ENCODE measurements at places on chromosomes 12 and 14.
A peak's percentile ranks its signal among the peaks of the same experiment; 100 is the strongest.

DNA sequence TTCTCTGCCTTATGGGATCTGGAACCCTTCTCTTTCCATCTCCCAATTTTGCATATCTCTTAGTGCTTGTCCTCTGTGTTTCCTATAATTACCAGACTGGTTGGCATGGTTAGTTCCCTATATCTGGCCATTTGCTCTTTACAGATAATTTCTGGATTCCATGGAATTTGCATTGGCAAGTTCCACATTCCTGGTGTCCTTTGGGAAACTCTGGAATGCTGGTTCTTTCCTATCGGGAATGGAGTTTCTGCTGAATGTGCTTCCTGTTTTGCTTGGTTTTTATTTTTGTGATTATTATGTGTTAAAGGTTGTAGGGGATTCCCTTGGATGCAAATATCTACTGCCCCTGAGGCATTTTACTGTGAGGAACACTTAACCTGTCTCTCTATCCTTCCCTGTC, 193.0 kb upstream of the BTG1 start:
- no peak for DNase-seq

GRCh38 chr12:39587225-39587624, 32.4 kb downstream of the ABCD2 start:
- DNase-seq, result no peak

GRCh38 chr12:57096099-57096572, 7.2 kb downstream of the NAB2 start:
- DNase-seq, result no peak

DNA sequence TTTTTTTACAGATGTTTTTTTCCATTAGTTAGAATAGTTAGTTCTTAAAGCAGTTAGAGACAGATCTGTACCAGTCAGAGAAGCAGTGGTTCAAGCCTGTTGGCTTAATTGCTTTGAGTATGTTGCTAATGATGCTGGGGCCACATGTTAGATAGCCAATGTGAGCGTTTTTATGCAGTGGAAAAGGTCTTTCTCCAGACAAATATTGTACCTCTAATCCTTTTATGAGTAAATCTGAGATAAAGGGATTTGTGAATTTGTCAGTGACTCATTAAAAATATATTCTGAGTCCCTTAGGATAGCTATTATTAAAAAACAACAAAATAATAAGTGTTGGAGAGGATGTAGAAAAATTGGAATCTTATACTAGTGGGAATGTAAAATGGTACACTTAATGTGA, 154.2 kb downstream of the MSRB3 start:
- no peak for DNase-seq

- DNase-seq, result no peak
These were observed 1.6 kb upstream of the PTPRB start for GRCh38 chr12:70638639-70639360.

GRCh38 chr14:68246074-68246785, 426.7 kb downstream of the RAD51B start:
- no peak for DNase-seq

DNA sequence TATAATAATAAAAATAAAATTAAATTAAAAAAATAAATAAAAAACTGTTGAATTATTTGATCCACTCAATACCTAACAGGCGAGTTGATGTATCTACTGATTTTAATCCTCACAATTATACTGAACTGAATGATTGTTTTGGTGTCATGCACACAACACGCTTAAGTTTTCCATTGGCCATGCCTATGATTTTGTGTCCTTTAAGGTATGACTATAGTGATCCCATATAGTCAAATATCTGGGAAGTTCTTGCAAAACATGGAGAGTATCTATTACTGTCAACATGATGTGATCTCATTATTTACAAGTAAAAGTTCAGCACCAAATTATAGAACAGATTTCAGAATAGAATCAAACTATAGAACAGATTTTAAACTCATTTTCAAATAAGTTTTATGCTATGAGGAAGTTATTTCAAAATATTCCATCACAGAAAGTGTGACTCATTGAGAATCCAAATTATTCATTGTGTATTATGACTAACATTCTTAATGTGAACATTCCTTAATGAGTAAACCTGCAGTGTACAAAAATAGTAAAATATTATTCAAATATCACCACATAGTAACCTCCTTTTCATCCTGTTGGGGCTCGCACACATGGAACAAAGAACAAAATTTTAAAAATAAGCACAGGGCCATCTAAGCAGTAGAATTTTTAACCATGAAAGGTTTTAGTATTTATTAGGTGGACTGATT, 190.4 kb downstream of the SLC25A21 start:
- no peak for DNase-seq

DNA sequence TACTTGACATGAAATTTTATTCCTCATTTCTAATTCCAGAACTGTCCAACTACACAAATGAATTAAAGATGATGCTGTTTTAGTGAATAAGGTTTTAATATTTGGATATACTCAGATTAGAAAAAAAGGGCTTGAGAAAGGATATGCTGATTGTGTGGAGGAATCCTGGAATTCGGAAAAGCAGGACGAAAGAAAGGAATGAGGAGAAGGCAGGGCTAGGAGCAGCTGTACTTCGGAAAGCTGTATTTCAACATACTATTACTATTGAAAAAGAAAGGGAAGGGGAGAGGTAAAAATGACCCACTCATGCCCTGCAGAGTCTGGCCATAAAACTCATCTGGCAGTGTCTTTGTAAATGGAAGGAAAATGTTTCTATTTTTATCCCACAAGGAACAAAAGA, 63.1 kb upstream of the PLBD1 start:
- DNase-seq, result no peak

DNA sequence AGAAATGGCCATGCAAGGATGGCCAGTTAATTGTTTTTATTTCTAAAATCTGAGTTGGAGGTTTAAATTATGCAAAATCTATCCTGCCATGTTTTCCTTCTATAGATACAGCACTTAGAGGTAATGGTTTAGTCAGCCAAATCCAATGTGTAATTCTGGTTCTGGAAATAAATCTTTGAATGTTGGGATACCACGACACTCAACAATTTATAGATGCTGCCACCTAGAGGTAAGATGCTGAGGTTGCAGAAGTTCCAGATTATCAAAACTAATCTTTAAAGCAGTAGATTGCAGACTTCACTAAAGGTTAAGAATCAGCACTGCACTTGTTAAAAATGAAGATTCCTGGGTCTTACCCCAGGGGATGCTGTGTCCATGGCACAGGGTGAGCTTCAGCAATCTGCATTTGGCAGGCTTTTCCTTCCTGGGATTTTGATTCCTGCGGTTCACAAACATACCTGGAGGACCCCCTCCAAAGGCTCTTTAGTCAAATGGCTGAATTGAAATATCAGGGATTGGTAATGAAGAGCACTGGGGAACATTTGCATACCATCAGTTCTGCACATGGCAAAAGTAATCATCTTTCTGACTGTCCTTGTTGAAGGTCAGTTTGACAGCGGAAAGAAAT, 53.4 kb upstream of the ANO4 start:
- peak; percentile 32 for DNase-seq

GRCh38 chr14:34110531-34110930, 159.7 kb upstream of the EGLN3 start:
- DNase-seq, result no peak

DNA sequence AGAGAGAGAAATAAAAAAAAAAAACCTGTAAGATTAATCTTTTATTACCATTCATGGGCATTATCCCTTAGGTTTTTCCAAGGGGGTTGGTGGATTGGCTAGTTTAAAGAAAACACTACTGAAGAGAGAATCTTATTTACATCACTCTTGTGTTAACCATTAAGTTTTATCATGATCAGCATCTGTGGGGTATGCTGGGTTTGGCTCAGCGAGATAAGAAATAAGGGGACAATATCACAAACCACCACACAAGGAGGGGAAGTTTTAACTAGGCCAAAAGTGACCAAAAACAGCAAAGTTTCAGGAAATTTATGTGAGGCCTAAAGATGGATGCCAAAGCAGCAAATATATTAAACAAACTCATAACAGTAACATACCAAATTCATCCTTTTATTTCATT, 548.6 kb downstream of the SLC16A7 start:
- no peak for DNase-seq

DNA sequence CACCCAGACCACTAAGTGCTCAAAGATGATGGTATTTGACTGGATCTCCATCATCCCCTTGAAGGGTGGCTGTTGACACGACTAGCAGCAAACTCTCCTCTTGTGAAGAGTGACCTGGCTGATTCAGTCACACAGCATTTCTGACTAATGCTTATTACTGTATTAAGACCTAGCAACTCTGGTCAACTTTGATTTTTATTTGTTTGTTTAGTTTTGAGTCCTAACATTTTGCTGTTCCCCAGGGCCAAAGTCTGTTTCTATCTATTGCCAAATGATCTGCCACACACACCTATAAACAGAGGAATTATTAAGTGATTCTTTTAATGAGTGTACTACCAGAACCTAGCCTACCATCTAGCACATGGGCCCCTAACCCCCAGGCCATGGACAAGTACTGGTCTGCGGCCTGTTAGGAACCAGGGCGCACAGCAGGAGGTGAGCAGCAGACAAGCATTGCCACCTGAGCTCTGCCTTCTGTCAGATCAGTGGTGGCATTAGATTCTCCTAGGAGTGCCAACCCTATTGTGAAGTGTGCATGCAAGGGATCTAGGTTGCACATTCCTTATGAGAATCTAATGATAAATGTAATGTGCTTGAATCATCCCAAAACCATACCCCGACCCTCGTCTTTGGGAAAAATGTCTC, 120.0 kb downstream of the RPS6KA5 start:
- DNase-seq, result no peak

DNA sequence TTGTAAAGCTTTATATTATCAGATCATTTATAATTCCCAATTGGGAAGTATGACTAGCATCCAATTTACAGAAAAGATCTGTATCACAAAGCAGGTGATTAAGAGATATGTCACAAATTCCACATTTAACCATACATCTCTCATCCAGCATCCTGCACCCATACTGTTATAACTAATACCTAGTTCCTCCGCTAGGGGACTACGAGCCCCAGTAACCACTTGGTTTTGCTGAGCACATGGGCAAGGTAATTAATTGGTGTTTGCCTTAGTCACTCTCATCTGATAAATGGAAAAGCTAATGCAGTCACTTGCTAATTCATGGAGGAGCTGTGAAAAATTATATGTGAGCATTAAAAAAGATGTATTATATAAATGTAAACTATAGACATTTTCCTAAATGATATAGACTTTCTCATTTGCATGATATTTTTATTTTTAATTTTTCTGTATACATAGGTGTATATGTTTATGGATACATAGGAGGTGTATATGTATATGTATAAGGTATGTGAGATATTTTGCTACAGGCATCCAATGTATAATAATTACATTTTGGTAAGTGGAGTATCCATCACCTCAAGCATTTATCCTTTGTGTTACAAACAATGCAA, 1031.8 kb downstream of the GALC start:
- DNase-seq, result peak; percentile 31

DNA sequence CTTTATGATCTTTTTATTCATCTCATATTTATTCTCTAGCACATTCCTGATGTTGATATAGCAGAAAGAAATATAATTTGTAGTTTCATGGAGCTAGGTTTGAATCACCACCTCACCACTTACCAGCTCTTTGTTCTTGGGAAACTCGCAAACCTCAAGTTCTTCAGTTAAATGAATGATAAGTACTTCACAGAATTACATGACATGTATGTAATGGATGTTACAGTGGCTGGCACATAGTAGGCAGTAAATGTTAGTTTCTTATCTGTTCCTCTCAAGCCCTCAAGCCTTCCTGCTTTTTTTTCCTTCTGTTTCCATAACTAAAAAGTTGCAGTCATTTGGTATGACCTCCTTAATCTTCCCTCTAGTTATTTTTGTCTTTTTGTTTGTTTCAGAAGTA, 54.9 kb downstream of the SPATS2 start:
- DNase-seq, result no peak

DNA sequence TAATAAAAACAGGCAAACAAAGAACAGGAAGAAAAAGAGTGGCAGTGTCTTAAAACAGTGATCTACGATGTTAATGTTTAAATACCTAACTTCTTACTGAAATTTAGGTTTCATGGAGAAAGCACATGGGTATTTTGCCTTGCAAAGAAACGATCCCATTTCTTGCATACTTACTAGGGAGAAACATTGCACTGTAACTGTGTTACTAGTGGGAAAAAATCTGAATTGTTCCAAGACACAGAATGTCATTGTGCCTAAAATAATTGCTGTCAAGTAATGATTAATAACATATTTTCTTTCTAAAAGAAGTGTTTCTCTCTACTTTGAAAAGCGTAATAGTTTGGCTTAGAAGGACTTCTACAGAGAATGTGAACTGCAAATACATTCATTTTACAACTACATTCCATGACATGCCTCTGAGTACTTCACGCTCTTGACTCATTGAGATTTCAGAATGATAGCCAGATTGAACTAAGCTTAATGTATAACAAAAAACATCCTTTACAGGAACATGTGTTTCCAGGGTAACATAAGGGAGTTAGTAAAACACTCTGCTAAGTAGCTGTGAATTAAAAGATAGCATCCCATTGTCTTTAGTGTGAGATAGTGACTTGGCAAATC, 256.2 kb upstream of the CPNE8 start:
- DNase-seq, result no peak

DNA sequence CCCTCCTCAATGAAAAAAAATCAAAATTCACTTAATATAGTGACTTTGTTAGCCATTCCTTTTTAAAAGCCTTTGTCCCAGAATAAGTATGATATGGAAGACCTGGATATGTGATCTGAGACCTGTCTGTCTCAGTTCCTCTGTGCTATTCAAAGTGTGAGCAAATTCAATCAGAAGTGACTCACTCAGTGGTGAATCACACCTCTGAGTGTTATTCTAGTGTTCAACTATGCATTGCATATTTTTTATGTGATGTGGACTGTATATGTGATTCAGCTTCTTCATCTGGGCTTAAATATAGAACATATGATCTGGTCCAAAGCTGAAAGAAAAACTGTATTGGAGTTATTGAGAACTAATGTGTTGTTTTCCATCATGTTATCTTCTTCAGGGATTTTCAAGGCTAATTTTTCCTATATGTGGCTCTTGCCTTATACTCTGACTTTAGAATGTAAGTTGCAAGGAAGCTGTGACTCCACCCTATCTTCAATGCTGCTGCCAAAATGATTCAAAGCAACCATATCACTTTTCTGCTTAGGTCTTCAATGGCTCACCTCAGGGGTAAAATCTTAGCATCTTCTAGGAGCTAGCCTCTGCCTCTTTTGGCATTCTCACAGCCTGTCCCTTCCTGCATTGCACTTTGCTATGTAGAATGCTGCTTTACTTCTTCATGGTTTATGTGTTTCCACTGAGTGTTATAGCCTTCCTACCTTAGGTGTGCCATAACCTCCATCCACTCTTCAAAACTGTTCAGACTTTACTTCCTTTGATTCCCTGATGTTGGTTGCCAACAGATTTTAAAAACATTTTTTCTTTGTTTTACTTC, 169.8 kb downstream of the OTOGL start:
- DNase-seq, result no peak

GRCh38 chr12:128819293-128820144, 4.2 kb downstream of the SLC15A4 start:
- peak; percentile 22 for DNase-seq

GRCh38 chr14:94364964-94365363, 23.4 kb downstream of the SERPINA1 start:
- no peak for DNase-seq

GRCh38 chr14:99571303-99571986, 32.6 kb downstream of the CCDC85C start:
- DNase-seq, result peak; percentile 44

Measured in NCI-H146 (cell line).